Motor neuron (in vitro differentiated cells): ENCODE measurements at places on chromosomes 5 and 9. TPM values are rescaled to one million over a fixed set of nuclear protein-coding genes. Genes with fewer than 3 reads are reported as not detected.

GKAP1 gene
- 17.1 and 18.5 TPM in 2 replicates for total RNA-seq

PCDHGA5 gene
- 0.27 and 0.36 TPM in 2 replicates for total RNA-seq

GRCh38 chr5:151293624-151294023 is 9.9 kb downstream of the SLC36A3 start:
- ATAC-seq = no peak

- ATAC-seq = no peak
Observed at GRCh38 chr5:100818340-100818739, 84.7 kb downstream of the ST8SIA4 start.

OR1Q1 gene
- not detected in 2 replicates for total RNA-seq

DNA sequence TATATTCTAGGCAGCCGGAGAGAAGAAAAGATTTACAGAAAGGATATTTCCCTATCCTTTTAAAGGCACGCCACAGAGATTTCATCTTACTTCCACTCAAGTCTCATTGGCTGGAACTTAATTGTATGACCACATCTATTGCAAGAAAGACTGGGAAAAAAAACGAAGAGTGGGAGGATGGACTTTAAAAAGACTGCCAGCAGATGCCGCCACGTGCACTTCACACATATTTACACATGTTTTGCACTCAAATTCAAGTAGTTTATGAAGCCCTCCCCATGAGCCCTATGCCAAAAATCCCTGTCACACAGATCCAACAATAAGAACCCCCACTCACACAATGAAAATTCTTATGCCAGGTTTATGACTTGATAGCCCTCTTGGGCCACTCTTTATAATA is 138.5 kb upstream of the TYRP1 start:
- ATAC-seq = no peak

- no peak for ATAC-seq
Observed at GRCh38 chr5:43123887-43124286, 3.2 kb downstream of the ZNF131 start.

IFNA13 gene
- not detected in 2 replicates for total RNA-seq

CER1 gene
- 0.24 and 0.29 TPM in 2 replicates for total RNA-seq

GRCh38 chr5:160899735-160900134 is 47.7 kb upstream of the ATP10B start:
- no peak for ATAC-seq

TRIM36 gene
- 31.1 and 45.2 TPM in 2 replicates for total RNA-seq

GRCh38 chr9:137369911-137370764 is 52.8 kb downstream of the EXD3 start:
- ATAC-seq = peak; percentile 59

SGCD gene
- 0.49 and 0.75 TPM in 2 replicates for total RNA-seq

TMCO6 gene
- total RNA-seq = 7.9 and 10.5 TPM in 2 replicates

DNA sequence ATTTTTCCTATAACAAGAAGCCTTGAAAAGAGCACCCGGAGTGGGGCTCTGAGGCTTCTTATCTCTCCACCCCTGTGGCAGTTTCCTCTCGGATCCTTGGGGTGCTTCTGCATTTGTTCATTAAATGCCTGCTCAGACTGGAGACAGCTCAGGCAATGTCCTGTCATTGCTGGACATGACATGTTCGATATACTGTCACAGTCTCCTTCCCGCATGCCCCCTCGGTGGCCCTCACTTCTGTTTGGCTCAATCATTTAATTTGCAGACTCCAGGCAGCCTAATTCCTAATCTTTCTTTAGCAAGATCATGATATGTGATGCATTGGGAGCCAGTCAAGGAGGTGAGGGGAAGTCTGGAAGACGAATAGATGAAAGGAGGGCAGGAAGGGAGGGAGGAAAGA is 37.5 kb upstream of the CPEB4 start:
- no peak for ATAC-seq

DNA sequence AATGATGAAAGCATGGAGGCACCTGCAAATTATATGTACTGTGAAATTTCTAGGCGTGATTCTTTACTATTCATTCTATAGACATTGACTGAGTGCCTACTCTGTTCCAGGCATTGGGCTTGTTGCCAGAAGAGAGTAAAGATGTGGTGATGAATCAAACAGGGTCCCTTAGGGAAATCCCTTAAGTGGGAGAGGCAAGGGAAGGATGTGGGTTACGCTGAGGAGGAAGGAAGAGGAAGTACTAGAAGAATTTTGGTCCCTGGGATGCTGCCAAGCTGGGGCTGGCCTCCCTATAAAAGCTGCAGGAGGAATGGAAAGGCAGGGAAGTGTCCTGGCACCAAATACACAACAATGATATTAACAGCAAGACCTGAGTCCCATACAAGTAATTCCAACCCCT is 76.7 kb upstream of the SPOCK1 start:
- no peak for ATAC-seq

TAS2R1 gene
- 0.81 and 1.0 TPM in 2 replicates for total RNA-seq

GRCh38 chr5:104071887-104072286 is 509.3 kb upstream of the NUDT12 start:
- ATAC-seq = no peak

GRCh38 chr9:130918101-130918825 is 20.8 kb downstream of the FIBCD1 start:
- ATAC-seq = no peak

SCGB3A2 gene
- total RNA-seq = not detected in 2 replicates

- ATAC-seq = no peak
Observed at GRCh38 chr5:160477266-160477970, 55.8 kb downstream of the PTTG1 start.
